ENCODE measurements at places on chromosomes 2 and 18.

DNA sequence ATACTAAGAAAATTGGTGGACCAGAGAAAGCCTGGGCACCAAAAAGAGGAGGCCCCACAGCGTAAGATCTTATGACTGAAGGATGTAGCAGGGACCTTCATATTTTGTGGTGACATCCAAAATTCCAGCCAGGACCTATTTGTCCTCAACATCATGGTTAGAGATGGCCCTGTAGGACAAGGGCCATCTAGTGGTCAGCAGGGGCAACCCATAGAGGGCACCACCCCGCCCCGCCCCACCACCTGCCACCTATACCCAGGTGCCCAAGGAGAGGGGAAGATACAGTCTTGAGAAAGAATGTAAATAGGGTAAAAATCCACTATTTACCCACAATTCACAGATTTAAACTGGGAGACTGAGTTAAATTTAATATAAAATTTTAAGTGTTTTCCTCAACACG lies 59.6 kb upstream of the TMEM163 start:
- no peak for DNase-seq

- DNase-seq = no peak
These were observed 218.3 kb downstream of the OTX1 start for GRCh38 chr2:63268946-63269345.

GRCh38 chr2:240290432-240291336 lies 144.8 kb upstream of the GPC1 start:
- DNase-seq = no peak

- DNase-seq = no peak
These were observed 8.1 kb downstream of the CDC42EP3 start for GRCh38 chr2:37663390-37663789.

DNA sequence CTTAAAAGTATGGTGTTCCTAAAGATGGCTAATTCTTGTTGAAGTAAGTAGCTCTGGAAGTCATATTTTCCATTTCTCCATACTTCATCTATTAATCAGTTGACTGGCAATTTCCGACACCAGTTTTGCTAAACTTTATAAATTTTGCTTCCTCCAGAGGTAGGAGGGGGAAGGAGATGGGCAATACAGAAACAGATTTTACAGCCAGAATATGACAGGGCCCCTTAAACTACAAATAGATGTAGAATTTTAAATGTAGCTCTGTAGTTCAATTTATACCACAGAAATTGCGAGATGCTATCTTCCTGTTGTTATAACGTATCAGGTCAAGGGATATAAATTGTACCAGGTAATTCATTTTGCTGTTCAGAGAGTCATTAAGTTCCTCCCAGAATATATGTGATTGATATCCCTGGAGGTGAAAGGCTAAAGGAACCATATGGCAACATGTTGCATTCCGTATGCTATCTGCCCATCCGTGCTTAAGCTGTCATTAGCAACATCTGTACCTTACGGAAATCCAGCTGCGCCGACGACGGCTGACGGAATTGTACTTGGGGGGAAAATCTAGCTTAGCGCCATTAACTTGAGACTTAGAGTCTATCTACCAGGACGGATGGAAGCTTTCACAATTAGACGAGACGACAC lies 8.4 kb upstream of the NR4A2 start:
- DNase-seq = no peak

GRCh38 chr2:129876541-129876940 lies 102.9 kb upstream of the RAB6C start:
- no peak for DNase-seq

GRCh38 chr2:54403512-54404238 lies 52.5 kb upstream of the SPTBN1 start:
- no peak for DNase-seq

GRCh38 chr2:128452024-128452411 lies 133.3 kb upstream of the HS6ST1 start:
- DNase-seq = no peak

- no peak for DNase-seq
These were observed 1009.2 kb upstream of the FANCL start for GRCh38 chr2:59250307-59250677.

DNA sequence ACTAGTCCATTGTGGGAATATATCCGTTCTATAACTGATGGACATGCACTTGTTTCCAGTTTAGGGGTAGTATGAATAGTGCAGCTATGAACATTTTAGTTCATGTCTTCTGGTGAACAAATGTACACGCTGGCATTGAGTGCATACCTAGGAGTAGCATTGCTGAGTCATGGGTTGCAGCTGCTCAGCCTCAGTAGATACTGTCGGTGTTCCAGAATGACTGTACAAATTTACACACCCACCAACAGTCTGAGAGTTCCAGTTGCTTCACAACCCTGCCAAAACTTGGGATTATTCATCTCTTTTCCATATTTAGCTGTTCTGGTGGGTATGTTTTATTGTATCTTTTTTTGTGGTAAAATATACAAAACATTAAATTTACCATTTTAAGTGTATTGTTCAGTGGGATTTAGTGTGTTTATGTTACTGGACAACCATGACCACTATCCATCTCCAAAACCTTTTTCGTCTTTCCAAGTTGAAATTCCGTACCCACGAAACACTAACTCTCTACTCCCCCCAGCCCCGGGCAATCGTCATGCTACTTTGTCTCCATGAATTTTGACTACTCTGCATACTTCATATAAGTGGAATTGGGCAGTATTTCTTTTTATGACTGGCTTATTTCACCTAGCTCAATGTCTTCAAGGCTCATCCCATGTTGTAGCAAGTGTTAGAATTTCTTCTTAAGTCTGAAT lies 281.0 kb downstream of the PRKCE start:
- no peak for DNase-seq

DNA sequence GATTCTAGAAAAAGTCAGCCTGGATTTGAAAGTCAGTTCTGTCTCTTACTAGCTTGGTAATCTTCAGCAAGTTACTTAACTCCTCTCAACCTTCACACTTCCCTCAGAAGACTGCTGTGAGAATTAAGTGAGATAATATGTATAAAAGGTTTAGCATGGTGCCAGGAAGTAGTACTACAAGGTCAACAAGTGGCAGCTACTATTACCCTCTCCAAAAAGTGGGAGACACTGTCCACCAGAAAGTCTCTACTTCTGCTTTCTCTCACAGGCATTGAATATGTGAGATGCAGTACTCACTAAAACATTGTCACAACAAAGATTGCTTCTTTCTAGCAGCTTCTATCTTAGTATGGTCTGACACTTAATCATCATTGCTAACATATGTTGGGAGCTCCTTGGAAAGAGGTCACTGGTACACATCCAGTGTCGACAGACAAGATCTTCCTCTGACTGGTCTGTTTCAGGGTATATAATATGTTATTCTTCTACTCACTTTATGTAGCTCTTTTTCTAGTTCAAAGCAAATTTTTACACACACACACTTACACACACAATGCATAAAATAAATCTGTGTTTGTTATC lies 47.9 kb downstream of the DOCK10 start:
- DNase-seq = no peak

- no peak for DNase-seq
These were observed 1168.2 kb upstream of the ZEB2 start for GRCh38 chr2:145688156-145688555.

DNA sequence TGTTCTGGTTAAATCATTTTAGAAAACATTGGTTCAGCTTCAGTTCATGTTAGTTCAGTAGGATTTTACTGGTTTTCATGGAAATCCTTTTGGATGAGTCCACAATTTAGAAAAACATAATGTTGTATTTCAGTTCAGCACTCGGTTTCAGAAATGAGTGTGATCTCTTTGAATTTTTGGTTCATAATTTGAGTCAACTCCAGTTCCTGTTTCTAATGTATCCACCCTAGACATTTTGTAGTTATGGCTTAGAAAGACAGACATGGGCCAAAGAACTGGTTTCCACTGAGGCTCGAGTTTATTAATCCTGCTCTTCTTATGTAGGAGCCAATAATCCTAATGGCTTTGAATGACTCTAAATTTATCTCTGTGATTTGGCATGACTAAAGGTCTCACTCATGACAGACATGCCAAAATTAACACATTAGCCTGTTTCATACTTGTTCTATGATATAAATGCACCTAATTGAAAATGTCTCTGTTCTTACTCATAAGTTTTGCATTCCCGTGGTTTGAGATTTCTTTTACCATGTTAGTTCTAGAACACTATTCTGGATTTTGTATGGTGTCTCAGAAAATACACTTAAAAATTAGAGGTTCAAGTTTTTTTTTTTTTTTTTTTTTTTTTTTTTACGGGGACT lies 82.3 kb upstream of the SPRED2 start:
- no peak for DNase-seq

- DNase-seq = no peak
These were observed 22.2 kb upstream of the ASNSD1 start for GRCh38 chr2:189639007-189639609.
